Natural killer cell (primary cell): ENCODE measurements at places on chromosomes 7 and 10. TPM values are rescaled to one million over a fixed set of nuclear protein-coding genes. Genes with fewer than 3 reads are reported as not detected.
A peak's percentile ranks its signal among the peaks of the same experiment; 100 is the strongest.

The GPRIN2 gene
- not detected for total RNA-seq

The MYOZ1 gene
- total RNA-seq = not detected

The BUD23 gene
- 94.2 TPM for total RNA-seq

The TMEM176B gene
- total RNA-seq = 4.0 TPM

The CAMK2B gene
- 0.70 TPM for total RNA-seq

The ITIH2 gene
- total RNA-seq = not detected

The SP8 gene
- not detected for total RNA-seq

- H3K36me3 ChIP-seq = no peaks in the 10 kb centered on the region
- peak; percentile 72 for DNase-seq
- H3K4me1 ChIP-seq = no peaks in the 10 kb centered on the region
- no peak overlapping the region for H3K27ac ChIP-seq
Observed at GRCh38 chr7:80018941-80019808, 115.5 kb upstream of the GNAI1 start.

GRCh38 chr7:140509789-140510188, 30.5 kb upstream of the MKRN1 start:
- no peak overlapping the region for H3K4me3 ChIP-seq
- H3K4me1 ChIP-seq = peaks cover 6% of the 10 kb centered on the region
- no peak overlapping the region for H3K27ac ChIP-seq
- no peaks in the 10 kb centered on the region for H3K27me3 ChIP-seq
- DNase-seq = no peak
- H3K36me3 ChIP-seq = no peaks in the 10 kb centered on the region

DNA sequence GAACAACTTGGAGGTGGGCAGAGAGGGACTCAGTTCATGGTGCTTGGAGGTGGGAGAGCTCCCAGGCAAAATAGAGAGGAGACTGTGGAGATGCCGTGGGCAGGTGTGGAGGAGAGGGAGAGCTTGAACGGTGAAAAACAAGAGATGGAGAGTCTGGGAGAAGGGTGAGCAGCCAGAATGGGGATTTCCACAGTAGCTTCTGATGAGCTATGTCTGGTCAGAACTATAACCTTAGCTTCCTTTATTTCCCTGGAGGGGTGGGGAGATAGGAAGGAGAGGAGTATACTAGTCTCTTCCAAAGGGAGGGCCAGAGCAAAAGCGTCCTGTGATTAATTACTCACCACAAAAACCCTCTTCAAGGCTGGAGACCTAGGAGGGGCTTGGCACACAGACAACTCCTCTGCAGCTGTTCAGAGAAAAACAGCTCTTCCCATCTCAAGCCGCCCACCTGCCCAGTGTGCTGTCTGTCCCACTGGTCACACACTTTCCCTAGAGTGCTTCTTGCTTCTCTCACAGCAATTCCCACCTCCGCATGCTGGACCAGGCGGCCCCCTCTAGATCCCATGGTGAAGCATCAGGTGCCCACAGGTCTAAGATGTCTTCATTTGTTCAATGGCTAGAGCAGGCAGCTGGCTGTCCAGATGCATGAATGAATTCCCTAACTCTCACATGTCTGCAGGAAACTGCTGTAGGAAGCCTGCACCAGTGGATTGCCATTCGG, 41.9 kb downstream of the TAS2R41 start:
- H3K27me3 ChIP-seq = no peaks in the 10 kb centered on the region
- H3K4me3 ChIP-seq = no peak overlapping the region
- H3K36me3 ChIP-seq = no peaks in the 10 kb centered on the region
- no peaks in the 10 kb centered on the region for H3K4me1 ChIP-seq
- DNase-seq = no peak

DNA sequence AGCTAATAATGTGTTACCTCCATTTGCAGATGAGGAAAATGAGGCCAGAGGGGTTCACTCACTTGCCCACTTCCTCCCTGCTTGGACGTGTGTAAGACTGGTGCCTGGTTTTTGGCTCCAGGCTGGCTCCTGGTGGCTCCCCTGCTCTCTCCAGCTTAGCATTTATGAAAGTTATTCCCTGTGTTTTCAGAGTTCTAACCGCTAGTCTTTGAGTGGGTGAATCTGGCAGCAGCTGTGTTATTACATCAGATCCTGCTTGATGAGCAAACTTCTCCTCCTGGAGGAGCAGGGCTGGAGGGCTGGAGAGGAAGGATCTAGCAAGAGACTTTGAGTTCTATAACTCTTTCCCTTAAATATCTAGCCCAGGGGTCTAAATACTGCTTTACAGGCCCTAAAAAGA, 80.9 kb upstream of the AGBL3 start:
- no peak for DNase-seq
- H3K4me3 ChIP-seq = no peak overlapping the region
- H3K36me3 ChIP-seq = no peaks in the 10 kb centered on the region
- no peak overlapping the region for H3K27ac ChIP-seq
- no peaks in the 10 kb centered on the region for H3K27me3 ChIP-seq
- H3K4me1 ChIP-seq = no peaks in the 10 kb centered on the region

DNA sequence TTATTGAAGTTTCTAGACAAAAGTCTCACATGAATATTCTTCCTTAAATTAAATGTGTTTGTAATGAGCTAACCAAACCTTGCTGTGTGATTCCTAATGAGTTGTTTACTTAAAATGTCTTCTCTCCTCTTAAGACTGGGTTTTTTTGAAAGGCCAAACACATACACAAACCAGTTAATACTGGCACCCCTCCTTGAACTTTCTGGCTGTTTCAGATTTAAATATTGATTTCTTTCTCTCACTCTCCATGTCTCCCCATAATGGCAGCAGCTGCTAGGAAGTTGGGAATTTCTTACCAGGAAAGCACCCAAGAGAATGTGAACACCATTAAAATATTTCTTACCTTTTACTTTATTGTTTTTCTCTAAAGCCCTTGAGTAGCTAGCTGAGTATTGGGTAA, 11.4 kb upstream of the PTN start:
- no peak overlapping the region for H3K4me3 ChIP-seq
- H3K36me3 ChIP-seq = no peaks in the 10 kb centered on the region
- H3K4me1 ChIP-seq = no peaks in the 10 kb centered on the region
- DNase-seq = no peak
- no peak overlapping the region for H3K27ac ChIP-seq

- H3K4me1 ChIP-seq = peaks cover 8% of the 10 kb centered on the region
- no peak overlapping the region for H3K4me3 ChIP-seq
- no peak for DNase-seq
Observed at GRCh38 chr7:150931199-150931869, 46.8 kb downstream of the KCNH2 start.

DNA sequence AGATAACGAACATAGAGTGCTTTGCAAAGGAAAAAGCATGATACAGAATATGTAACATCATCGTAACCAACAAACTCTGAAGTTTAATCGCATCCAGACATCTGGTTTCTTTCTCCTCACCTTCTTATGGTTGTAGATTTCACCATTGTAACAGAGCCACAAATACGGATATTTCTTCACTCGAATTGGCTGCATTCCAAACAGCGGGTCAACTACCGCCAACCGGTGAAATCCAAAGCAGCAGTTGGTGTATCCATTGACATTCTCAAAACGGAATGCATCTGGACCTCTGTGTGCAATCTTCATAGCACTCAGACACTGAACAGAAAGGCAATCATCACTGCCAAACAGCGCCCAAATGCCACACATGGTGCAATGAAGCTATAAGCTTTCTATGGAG, 3.4 kb downstream of the ASNS start:
- no peaks in the 10 kb centered on the region for H3K27me3 ChIP-seq
- H3K36me3 ChIP-seq = peaks cover 3% of the 10 kb centered on the region
- no peak overlapping the region for H3K4me3 ChIP-seq
- H3K27ac ChIP-seq = no peak overlapping the region
- DNase-seq = no peak
- peaks cover 16% of the 10 kb centered on the region for H3K4me1 ChIP-seq

DNA sequence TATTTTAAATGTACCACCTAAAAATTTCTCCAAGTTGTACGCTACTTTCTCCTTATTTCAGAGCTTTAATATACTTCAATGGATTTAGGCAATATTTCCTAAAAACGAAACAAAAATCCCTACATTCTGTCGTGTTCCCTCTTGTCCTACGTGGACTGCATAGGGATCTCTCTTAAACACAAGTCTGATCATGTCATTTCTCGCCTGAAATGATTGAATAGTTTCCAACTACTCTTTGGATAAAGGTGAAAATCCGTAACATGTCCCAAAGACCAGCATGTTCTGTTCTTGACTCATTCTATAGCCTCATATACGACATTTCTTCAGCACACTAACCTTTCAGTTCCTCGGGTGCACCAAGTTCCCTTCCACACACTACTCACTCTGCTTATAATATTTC, 17.7 kb upstream of the TPK1 start:
- no peaks in the 10 kb centered on the region for H3K36me3 ChIP-seq
- no peaks in the 10 kb centered on the region for H3K4me1 ChIP-seq
- no peak overlapping the region for H3K27ac ChIP-seq
- DNase-seq = no peak
- H3K4me3 ChIP-seq = no peak overlapping the region
- peaks cover 9% of the 10 kb centered on the region for H3K27me3 ChIP-seq

DNA sequence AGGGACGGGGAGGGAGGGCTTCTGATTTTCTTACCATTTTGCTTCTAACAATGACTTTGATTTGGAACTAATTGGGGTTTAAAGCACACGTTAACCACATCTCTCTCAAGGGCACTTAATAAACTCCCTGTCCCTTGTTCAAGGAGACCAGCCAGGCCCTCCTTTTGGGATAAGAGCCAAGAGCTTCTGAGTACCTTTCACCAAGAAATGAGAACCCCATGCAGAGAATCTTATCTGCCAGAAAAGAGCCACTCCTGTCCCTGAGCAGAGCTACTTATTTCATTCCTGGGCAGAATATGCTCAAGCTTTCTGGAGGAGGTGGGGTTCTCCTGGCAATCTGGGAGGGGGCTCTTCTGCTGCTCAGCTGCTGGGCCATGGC, 574.6 kb downstream of the GALNT17 start:
- no peaks in the 10 kb centered on the region for H3K4me1 ChIP-seq
- H3K27me3 ChIP-seq = no peaks in the 10 kb centered on the region
- no peak overlapping the region for H3K27ac ChIP-seq
- no peak overlapping the region for H3K4me3 ChIP-seq
- DNase-seq = no peak
- no peaks in the 10 kb centered on the region for H3K36me3 ChIP-seq

DNA sequence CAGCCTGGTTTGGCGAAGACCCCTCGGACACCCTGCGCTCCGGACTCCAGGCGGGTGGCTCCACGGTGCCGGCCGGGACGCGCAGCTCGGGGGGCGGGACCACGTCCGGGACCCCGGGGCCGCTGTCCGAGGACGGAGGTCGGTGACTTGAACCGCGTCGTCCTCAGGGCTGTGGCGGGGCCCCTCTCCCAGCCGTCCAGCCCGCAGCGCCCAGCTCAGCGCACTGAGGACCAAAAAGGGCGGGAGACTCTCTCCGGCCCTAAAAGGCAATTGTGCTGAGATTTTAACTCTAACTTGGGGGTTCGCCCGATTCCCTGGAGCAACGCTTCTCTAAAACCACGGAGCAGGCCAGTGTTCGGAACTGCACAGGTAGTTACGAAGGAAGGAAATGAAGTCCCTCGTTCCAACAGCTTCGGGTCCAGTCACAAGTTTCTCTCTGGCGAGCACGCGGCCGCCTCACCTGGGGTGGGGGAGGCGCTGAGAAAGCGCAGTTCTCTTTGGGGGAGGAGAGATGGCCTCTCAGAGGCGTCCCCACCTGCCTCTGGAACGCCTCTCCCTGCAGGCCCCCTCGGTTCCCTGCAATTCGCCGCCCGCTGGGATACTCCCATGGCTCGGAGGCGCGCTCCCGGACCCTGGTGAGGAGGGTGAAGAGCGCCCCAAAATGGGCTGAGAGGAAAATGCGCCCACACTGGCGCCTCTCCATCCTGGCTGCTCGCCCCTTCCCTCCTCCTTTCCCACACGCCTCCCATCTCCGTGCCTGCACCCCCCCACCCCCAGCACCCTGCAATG, 352.7 kb downstream of the DNAJB6 start:
- peaks cover 15% of the 10 kb centered on the region for H3K4me1 ChIP-seq
- no peaks in the 10 kb centered on the region for H3K36me3 ChIP-seq
- no peak overlapping the region for H3K4me3 ChIP-seq
- no peak overlapping the region for H3K27ac ChIP-seq

- no peak overlapping the region for H3K4me3 ChIP-seq
- H3K27ac ChIP-seq = no peak overlapping the region
- peaks cover 22% of the 10 kb centered on the region for H3K4me1 ChIP-seq
- DNase-seq = no peak
Observed at GRCh38 chr7:33698041-33698440, 207.3 kb upstream of the BMPER start.

GRCh38 chr10:67612577-67613537, 83.1 kb downstream of the CTNNA3 start:
- peaks cover 13% of the 10 kb centered on the region for H3K4me1 ChIP-seq
- no peak overlapping the region for H3K4me3 ChIP-seq
- no peak for DNase-seq
- no peaks in the 10 kb centered on the region for H3K36me3 ChIP-seq
- H3K27me3 ChIP-seq = no peaks in the 10 kb centered on the region

DNA sequence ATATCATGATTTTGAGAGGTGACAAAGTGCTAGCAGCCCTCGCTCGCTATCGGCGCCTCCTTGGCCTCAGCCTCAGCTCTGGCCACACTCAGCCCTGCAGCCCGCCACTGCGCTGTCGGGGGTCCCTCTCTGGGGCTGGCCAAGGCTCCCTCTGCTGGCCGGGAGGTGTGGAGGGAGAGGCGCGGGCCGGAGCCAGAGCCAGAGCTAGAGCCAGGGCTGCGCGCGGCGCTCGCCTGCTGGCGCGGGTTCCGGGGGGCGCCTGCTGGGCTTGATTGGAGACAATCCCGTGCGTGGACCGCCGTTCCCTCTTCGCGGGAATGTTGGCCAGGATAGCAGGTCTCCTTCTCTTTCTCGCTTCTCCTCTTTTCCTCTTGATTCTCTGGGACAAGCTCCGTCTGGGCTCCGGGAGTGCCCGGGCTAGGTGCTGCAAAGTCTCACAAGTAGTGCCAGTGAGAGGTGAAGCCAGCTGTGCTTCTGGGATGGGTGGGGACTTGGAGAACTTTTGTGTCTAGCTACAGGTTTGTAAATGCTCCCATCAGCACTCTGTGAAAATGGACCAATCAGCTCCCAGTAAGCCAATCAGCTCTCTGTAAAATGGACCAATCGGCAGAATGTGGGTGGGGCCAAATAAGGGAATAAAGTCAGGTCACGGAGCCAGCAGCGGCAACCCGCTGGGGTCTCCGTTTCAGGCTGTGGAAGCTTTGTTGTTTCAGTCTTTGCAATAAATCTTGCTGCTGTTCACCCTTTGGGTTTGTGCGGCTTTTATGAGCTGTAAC, 43.4 kb upstream of the ELMO1 start:
- H3K4me1 ChIP-seq = no peaks in the 10 kb centered on the region
- no peak overlapping the region for H3K27ac ChIP-seq
- no peaks in the 10 kb centered on the region for H3K27me3 ChIP-seq
- no peaks in the 10 kb centered on the region for H3K36me3 ChIP-seq
- DNase-seq = no peak

DNA sequence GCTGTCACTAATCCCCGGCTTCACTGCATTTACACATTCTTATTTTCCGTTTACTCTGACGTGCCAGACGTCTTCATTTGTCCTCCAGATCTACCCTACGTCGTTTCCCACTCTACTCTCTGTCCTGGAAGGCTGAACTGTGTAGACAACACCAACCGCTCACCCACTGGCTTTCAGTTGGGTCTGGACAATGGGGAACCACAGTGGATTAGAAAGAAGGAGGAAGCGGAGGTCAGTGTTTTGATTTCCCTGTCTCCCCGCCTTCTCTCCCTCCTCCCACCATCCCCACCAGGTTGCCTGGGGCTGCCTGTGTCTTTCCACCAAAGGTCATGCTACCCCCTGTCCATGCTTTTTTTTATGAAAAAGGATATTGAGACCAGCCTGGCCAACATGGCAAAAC, 14.0 kb upstream of the CTBP2 start:
- H3K4me3 ChIP-seq = no peak overlapping the region
- H3K27me3 ChIP-seq = peaks cover 5% of the 10 kb centered on the region
- H3K27ac ChIP-seq = no peak overlapping the region
- DNase-seq = no peak
- no peaks in the 10 kb centered on the region for H3K4me1 ChIP-seq
- no peaks in the 10 kb centered on the region for H3K36me3 ChIP-seq
